Stimulated activated CD4-positive, alpha-beta T cell treated with anti-CD3 and anti-CD28 coated beads, TNF-alpha, amount 100 ng/mL, for 4 hours (primary cell): ENCODE measurements at places on chromosomes 6 and 20.

DNA sequence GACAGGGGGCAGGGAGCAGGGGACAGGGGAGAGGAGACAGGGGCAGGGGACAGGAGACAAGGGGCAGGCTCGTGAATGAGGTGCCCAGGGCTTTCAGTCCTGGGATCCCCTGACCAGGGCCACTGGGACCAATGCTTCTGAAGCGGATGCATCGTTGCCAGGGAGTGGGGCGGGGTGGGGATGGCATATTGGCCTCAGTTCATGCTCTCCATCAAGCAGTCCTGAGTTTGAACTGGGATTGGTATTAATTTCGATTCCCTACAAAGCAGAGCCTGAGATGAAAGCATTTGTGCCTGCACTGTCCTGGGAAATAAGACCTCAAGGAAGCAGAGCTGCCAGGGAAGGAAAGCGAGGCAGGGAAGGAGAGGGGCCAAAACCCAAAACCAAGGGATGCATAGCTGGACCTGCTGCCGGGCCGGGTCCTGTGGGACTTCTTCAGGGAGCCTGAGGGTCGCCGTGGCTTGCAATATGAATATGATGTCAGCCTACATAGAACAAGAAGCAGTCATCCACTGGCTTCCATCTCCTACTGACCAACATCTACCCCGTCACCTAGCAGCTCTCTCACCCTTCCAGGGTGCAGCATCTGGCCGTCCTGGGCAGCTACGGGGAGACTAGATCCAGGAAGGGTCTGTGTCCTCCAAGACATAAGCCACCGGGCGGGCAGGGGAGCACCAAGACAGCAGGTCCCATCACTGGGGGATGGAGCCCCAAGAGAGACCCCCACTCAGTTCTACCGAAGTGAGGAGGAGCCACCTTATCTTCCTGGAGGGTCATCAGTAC lies 233.3 kb downstream of the SYNDIG1 start:
- no peak for DNase-seq

GRCh38 chr20:37274851-37275524 lies 13.4 kb upstream of the GHRH start:
- DNase-seq = no peak

DNA sequence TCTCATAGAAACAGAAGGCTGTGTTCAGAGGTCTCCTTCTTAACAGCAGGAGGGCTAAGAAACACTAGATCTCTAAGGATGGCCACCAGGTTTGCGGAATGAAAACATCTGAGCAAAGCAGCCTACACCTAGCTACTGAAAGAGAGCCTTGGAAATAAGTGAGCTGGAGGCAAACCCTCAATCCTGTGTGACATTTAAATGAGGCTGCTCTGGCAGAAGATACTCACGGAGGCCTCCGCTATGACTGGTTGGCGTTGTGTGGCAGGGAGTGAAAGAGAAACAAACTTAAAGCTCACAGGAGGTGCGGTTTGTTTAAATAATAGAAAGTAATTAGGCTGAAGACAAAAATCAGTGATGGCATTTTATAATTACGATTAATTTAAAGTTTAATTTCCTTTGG lies 162.0 kb upstream of the RNF217 start:
- DNase-seq = no peak

DNA sequence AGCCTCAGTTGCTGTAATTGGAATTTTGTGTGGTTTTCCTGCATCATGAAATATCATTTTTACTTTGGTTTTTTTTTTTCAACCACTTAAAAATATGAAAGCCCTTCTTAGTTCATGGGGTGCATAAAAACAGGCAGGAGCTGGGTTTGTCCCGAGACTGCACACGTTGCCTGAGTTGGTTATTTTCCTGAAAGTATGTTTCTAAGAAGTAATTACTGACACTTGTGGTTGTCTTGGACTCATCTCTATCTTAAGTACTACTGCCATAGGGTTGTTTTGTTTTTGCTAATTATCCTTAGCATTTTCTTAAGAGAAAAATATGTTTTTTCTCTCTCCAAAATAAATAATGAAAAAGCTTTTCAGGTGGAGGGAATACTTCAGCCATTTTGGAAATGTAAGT lies 40.1 kb downstream of the FAM120B start:
- DNase-seq = no peak

GRCh38 chr20:17210983-17211382 lies 15.9 kb upstream of the PCSK2 start:
- no peak for DNase-seq

DNA sequence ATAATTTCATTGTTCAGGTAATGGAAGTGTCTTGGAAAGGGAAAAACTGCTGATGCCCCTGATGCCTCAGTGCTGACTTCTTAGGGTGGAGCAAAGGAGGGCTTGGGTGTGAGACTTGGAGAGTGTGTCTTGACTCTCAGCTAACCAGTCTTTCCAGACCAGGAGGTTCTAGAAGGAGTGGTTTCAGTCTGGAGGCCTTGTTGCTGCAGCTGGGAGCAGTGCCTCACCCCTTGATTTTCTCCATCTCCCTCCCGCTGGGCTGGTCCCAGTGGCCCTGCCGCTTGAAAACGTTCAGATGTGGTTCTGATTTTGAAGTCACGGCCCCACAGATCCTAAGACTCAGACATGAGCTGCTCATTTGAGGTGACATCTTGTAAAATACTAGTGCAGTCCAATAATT lies 5.4 kb downstream of the DSP start:
- no peak for DNase-seq

DNA sequence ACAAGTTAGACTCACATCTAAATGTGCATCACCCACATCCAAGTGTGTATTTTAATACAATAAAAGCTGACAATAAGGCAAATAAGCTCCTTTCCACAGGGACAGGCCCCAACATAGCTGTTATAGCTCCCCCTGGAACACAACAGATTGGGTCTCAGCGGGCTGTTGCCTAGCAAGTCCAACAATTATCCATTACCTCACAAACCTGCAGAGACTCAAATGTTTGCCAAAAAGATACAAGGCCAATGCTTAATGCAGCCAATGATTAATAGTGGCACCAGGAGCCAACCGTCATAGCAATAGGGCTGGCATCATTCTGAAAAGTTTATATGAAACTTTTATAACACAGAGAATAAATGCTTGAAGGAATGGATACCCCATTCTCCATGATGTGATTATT lies 35.7 kb downstream of the EPB41L2 start:
- no peak for DNase-seq

- DNase-seq = no peak
These were observed 38.1 kb downstream of the B4GALT5 start for GRCh38 chr20:49675368-49676151.

DNA sequence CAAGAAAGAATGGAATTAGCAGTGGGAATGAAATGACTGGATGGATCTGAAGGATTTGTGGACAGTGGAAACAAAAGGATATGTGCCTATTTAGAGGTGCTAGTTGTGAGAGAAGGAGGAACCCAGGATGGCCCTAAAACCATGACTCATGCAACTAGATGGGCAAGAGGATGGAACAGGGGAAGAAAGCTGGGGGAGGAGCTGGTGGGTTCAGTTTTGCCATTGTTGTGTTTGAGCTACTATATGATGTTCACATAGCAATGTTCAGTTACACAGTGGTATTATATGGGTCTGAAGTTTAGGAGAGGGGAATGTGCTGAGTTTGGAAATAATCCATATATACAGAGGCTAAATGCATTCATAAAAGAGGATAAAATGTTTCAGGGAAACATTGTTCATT lies 125.7 kb upstream of the SSTR4 start:
- no peak for DNase-seq

DNA sequence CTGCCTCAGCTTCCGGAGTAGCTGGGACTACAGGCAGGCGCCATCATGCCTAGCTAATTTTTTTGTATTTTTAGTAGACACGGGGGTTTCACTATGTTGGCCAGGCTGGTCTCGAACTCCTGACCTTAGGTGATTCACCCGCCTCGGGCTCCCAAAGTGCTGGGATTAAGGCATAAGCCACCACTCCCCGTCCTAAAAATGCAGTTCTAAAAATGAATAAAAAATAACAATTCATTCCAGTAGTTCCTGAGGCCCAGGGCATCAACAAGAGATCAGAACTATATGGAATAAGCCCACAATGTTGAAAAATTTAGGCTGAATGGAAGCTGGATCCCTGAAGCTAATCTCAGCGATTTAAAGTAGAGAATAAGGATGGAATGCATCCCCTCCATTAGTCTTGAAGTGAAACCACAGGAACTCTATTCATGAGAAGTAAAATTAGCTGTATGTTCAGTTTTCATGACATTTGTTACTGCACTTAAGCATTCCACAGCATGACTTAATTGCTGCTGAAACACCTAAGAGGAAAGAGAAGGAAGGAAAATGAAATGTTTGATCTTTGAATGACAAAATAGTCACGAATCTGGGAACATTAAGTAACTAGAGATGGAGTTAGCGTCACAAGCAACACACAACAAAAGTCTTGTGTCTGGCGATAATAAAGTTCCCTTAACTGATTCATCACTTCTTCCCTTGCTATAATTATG lies 80.4 kb upstream of the RIPOR2 start:
- no peak for DNase-seq

- DNase-seq = no peak
These were observed 311.6 kb upstream of the CDYL start for GRCh38 chr6:4464638-4465037.

GRCh38 chr20:24746351-24746685 lies 202.8 kb upstream of the CST7 start:
- DNase-seq = no peak

- DNase-seq = no peak
These were observed 45.6 kb upstream of the RIPOR2 start for GRCh38 chr6:24981386-24981760.
